ENCODE measurements at places on chromosomes 3 and 15.

- no peak for DNase-seq
These were observed 3.1 kb downstream of the GLB1 start for GRCh38 chr3:33093847-33094246.

GRCh38 chr3:116306720-116307119 is 138.6 kb downstream of the LSAMP start:
- DNase-seq, result no peak

GRCh38 chr3:12139111-12139511 is 19.6 kb downstream of the TIMP4 start:
- no peak for DNase-seq

DNA sequence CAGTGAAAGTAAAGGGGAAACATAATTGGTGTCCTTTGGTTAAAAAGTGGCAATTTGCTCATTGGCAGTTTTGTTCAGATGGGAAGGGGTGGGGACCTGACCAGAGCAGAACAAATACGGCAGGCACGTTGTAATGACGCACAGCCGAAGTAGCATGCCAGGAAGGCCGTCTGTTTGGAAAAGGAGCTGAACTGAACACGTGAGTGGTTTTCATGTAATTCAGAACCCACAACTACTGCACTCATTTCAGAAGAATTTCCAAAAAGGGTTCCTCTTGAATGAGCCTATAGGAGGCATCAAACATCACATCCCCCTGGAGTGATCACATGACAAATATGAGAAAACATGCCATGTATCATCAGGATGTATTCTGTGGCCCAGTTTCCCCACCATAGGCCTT is 42.9 kb upstream of the LMCD1 start:
- DNase-seq, result no peak

DNA sequence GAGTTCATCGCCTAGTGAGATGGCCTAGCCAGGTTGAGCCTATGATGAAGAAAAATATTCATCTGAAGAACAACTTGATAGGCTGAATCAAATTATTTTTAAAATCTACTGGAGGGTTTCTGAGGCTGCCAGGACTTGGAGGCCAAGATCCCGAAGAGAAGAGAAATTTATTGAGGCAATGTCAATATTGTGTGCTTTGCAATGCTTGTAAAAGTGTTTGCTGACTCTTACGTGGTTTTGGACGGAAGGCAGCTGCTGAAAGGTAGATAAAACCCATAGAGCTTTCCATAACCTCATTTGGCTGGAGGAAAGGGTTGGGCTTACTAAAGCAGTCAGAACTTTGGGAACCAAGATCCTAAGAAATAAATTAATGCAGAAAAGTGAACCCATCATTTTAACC is 361.0 kb upstream of the IL12A start:
- no peak for DNase-seq

DNA sequence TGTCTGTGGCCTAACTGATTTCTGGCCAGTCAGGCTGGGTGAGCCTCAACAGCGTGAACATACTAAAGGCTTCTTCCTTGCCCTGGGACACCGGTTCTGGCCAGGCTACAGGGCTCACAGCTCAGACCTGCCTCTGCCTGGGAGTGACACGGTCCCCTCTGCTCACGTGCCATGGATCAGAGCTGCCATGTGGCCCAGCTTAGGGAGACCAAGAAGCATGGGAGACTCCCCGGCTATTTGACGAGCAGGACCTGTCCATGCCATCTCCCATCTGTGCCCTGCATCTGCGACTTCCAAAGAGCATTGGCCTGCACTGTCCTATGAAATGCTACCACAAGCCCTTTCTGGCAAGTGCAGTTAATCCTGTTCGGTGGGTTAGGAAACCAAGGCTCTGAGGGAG is 57.4 kb downstream of the APBA2 start:
- no peak for DNase-seq

DNA sequence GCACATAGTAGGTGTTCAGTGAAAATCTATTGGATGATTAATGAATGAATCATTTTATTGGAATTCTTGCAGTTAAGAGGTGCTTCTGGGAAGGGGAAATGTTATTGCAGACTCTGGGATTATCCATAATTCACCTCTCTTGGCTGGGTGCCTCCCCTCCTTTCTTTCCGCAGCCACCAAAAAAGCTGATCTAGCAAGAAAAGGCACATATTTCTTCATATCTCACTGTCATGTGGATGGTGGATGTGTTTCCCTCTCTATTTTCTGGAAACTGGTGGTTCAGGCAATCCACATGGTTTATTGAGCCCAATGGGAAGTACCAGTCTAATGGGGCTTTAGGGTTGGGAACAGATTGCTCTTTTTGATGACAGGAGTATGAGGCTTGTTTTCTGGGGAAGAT is 151.1 kb upstream of the ROPN1 start:
- no peak for DNase-seq

GRCh38 chr3:142022381-142022780 is 127.0 kb downstream of the TFDP2 start:
- no peak for DNase-seq

DNA sequence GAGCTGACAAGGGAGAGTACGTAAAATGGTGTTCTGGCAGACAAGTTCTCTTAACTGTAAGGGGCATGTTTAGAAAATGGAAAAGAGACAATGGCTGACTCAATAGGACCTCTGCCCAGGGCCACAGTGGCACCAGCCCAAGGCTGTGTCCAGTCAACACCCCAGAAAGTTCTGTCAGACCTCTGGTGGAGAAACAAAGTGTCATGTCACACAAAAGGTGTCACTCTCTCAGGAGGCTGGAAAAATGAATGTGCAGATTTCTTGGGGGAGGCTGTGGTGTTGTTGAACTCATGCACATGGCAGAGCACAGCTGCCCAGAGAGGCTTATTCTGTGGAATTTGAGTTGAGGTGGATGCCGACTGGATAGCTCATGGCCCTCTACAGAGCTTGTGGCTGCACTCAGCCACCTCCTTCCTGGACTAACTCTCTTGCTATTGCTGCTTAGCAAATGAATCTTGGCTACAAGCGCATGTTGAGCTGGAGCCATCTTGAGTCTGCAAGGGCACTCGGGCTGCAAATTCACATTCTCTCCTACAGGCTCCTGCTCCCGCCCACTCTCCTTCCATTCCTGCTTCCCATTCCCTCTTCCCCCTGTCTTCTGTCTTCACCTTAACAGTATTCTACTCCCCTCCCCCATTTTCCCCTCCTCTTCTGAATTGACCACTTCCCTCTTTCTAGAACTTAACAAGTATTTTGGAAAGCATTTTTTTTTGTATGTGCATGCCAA is 55.8 kb upstream of the SLC7A14 start:
- no peak for DNase-seq

DNA sequence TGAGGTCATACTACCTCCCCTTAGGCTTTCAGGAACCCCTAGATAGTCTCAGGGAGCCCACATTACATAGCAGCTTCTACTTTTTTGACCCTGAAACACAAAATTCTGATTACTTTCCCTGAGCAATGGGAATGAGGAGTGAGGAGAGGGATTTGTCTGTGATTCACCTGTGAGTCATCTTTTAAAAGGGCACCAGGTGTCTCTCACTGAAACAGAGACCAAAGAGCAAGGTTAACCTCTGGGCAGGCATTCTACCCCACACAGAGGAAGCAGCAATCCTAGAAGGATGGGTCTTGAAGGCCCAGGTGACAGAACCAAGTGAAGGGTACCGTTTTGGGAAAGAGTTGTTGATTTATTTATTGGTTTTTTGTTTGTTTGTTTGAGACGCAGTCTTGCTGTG is 31.1 kb upstream of the UBE2E2 start:
- no peak for DNase-seq

- DNase-seq, result no peak
These were observed 193.1 kb downstream of the XXYLT1 start for GRCh38 chr3:195077611-195078540.

- no peak for DNase-seq
These were observed 2.9 kb upstream of the MKRN2 start for GRCh38 chr3:12553921-12554391.

DNA sequence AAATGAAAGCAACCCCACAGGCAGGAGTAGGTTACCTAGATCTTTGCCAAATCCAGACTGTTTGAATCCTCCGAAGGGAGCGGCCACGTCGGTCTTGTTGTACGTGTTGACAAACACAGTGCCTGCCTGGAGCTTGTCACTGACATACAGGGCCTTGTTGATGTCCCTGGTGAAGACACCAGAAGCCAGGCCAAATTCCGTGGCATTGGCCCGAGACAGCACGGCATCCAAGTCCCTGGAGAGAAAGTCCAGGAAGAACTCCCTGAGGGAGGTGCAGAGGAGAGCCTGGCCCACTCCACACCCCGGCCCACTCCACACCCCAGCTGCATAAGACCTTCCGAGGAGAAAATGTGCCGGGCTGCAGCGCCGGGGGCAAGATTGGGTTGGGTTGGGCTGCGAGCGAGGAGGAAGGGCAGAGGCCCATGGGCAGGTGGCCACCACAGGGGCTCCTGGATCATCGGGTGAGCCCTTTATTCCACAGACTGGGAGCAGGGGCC is 21.8 kb upstream of the SLC41A3 start:
- DNase-seq, result no peak

GRCh38 chr3:23071758-23072157 is 131.4 kb upstream of the UBE2E2 start:
- DNase-seq, result no peak

DNA sequence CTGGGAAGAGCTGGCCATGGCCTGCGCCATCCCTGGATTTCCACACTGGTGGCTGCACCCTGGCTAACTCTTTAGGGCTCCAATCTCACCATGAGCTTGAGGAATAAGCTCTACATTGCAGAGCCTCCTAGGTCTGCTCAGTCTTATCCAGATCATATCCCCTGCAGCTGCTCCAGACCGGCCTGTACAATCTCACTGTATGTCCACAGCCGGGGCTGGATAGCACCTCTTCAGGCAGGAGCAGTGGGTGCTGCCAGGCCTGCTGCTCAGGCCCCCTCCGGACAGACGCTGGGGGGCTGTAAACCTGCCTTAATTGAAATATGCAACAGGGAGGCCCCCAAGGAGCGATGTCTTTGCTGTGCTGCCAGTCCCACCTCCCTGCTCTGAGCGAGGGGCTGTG is 15.6 kb downstream of the INSYN1 start:
- DNase-seq, result no peak

GRCh38 chr3:69309814-69310213 is 76.1 kb downstream of the FRMD4B start:
- DNase-seq, result no peak

DNA sequence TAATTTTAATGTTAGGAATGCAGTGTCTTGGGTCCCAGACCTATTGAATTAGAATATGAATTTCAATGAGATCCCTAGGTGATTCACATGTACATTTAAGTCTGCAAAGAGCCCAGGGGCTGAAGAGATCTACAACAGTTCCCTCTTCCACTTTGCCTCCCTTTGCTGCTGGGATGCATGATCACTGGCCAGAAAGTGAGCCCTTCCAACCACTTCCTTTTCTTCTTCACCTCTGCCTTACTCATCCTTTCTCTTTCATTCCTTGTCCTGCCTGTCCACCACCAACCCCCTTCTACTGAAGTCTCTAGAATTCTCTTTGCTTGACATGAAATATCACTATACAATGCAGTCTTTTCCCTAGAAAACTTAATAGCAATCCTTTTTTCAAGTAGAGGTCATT is 222.4 kb upstream of the LRIG1 start:
- DNase-seq, result no peak

GRCh38 chr3:31543375-31543774 is 10.7 kb downstream of the STT3B start:
- no peak for DNase-seq

GRCh38 chr15:75738014-75738646 is 25.5 kb upstream of the CSPG4 start:
- DNase-seq, result no peak

DNA sequence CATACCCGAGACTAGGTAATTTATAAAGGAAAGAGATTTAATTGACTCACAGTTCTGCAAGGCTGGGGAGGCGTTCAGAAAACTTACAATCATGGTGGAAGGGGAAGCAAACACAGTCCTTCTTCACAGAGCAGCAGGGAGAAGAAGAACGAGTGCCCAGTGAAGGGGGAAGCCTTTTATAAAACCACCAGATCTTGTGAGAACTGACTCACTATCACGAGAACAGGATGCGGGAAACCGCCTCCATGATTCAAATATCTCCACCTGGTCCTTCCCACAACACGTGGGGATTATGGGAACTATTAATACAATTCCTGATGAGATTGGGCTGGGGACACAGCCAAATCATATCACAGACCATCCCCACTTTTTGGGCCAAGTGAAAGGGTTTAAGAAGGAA is 58.8 kb upstream of the CTXND1 start:
- no peak for DNase-seq
